ENCODE measurements at places on chromosomes 3 and 15.

GRCh38 chr15:50137893-50138292, 18.9 kb upstream of the ATP8B4 start:
- DNase-seq, result no peak

GRCh38 chr3:131505421-131505820, 2.6 kb upstream of the MRPL3 start:
- no peak for DNase-seq

GRCh38 chr15:42338500-42338899, 20.8 kb upstream of the CAPN3 start:
- no peak for DNase-seq

DNA sequence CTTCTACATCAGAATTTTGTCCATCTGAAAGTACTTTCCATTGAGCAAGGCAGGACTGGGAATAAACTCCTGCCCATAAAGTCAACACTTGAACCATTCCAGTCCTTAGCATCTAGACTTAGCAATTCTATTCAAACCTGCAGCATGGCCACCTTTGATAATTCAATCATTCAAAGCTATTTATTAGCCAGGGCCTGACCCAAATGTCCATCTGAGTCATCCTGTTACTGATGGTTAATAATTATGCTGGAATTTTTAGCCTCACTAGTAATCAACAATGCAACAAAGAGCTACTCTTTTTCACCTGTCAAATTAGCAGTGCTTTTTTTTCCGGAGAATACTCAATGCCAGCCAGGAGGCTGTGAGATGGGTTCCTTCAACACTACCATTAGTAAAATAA, 72.7 kb upstream of the SNRK start:
- DNase-seq, result no peak

GRCh38 chr3:103002425-103003176, 567.8 kb downstream of the ZPLD1 start:
- no peak for DNase-seq

- no peak for DNase-seq
Observed at GRCh38 chr3:185649414-185649813, 63.3 kb downstream of the SENP2 start.

DNA sequence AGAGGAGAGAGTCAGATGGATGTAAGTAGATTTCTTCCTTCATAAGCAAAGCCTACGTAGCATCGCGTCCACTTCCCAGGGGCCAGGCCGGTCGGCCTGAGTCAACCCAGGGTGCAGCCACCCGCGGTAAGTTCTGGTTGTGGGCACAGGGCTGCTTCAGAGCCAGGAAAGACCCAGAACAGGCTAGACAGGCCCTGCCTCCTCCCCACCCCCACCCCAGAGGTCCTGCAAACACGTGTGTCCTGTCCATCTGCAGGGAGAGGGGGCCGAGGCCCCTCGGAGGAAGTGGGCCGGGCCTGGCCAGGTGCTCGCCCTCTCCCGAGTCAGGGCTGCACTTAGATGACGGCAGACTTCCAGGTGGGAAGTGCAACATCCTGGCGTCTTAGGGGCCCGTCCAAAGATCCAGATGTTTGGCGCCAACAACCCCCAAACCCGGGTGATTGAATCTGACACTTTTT, 100.8 kb upstream of the ALDH1A3 start:
- DNase-seq, result no peak

- DNase-seq, result no peak
Observed at GRCh38 chr3:37905987-37906674, 44.5 kb downstream of the CTDSPL start.

DNA sequence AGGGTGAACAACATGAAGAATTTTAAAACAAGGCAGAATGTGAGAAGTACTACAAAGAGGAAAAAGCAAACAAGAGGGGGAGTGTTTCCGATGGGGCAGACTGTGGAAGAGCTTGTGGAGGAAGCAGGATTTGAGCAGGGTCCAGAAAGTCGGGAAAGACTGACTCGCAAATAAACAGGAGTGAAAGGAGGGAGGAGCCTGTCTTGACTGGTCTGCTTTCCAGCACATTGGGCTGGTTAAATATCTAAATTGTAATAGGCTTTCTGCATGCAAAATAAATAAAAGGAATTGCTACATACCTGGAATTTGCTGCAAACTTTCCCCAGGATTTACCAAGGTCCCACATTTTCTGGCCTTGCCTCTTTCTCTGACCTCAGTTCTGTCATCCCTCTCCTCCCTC, 132.1 kb downstream of the RORA start:
- DNase-seq, result no peak

DNA sequence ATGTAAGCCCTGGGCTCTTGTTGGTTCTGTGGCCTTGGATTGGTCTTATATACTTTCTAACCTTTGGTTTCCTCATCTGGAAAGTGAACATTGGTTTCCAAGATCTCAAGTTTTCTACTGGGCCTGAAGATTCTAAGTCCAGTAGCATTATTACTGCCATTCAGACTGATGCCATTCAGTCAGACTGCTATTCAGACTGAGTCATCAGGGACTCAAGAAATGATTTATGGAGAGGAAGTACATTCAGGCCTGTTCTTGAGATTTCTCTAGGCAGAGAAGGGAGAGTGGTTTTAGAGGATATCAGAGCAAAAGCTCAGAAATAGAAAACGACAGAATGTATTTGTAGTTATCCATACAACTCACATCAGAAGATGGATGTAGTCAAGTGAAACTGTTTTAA, 557.2 kb downstream of the NR2F2 start:
- no peak for DNase-seq

DNA sequence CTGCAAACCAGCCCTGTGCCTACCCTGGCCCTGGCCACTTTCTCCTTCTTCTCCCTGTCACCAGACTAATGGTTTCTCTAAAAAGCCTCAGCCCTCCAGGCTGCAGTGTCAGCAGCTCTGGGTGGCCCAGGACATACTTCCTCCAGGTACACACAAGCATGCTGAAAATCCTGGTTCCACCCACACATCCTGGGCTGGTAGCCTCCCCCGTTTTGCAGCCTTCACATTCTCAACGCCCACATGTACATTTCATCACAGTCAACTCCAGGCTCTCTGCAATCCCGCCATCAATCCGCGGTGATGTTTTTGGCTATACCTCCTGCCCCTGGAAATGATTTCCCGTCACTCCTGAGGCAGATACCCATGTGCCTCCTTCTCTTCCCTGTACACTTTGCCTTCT, 59.4 kb downstream of the MAGEF1 start:
- DNase-seq, result no peak

DNA sequence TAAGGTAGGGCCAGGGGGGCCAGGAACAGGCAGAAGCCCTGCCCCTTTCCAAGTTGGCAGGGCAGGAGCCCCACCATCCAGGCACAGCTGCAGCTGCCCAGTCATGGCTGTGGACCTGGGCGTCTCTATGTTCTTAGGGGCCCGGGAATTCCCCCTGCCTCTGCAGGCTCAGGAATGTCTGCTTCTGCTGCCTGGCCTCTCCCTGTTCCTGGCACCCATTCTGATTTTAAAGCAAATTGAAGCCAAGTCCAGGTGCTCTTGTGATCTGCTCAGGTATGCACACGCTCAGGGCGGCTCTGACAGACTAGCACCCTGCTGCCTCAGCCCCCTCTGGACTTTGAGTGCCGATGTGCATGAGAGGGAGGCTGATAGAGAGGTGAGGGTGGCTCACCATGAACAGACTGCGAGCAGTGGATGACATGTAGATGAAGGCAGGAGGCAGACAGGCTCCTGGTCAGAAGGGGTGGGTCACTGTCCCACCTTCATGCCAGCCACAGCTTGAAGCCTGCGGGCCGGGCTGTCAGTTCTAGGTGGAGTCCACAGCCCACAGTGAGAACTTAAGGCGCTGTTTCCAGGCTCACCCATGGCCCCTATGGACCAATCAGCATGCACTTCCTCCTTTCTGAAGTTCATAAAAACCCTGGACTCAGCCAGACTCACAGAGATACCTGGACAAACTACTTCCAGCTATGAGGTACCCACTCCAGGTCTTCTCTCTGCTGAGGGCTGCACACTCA, 747.8 kb upstream of the GBE1 start:
- no peak for DNase-seq

DNA sequence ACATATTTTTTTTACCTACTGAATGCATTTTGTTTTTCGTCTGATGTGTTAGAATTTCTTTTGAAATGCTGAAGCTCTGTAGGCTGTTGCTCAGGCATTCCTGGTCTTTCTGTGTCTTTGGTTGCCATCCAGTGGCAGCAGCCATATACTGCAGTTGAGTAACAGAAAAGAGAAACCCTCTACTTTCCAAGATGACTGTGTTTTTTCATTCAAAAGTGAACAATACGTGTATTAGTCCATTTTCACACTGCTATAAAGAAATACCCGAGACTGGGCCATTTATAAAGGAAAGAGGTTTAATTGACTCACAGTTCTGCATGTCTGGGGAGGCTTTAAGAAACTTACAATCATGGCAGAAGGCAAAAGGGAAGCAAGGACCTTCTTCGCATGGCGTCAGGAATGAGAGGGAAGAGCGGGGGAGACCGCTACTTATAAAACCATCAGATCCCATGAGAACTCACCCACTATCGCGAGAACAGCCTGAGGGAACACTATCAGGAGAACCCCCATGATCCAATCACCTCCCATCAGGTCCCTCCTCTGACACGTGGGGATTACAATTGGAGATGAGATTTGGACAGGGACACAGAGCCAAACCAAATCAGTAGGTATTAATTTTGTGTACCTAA, 4.7 kb upstream of the GOLGA8B start:
- DNase-seq, result no peak

DNA sequence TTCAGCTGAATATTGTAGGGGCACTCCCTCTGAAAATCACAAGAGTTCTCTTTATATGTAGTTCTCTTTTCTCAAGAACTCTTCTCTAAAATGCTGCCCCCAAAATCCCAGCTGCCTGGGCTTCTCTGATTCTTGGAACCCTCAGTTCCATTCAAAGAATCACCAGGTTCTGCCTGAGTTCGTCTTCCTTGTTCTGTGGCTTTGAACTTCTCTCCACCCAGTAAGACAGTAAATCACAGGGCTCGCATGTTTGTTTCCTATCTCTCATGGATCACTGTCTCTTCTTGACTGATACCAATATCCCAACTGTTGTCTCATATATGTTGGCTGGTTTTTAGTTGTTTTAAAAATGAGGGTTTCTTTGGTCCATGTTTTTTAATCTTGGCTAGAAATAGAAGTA, 359.5 kb upstream of the CBLB start:
- no peak for DNase-seq

DNA sequence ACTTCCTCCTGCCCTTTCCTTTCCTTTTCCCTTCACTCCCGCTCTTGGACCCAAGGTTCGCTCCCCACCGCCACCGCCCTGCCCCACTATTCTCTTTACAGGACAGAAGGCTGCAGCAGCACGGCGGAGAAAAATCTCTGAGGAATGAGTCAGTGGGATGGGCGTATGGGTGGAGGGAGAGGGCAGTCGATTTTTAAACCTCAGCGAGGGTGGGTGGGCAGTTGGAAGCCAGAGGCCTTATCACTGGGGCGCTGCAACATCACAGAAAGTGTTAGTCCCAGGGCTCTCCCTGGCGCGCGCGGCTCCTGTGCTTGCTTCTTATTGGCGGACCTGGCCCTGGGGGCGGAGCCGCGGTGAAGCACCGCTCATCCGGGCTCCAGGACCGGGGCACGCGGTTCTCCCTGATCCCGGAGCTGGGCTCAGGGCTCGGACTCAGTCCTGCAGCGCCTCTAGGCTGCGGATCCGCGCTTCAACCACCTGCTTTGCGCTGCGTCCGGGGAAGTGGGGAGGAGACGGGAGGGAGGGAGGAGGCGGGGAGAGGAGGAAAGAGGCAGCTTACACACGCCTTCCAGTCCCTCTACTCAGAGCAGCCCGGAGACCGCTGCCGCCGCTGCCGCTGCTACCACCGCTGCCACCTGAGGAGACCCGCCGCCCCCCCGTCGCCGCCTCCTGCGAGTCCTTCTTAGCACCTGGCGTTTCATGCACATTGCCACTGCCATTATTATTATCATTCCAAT, at the start of gene ALCAM:
TSS of gene ALCAM (plus strand) at position 584 of the 737 bp plus-strand sequence.
- peak; percentile 81 for DNase-seq

GRCh38 chr3:23995219-23995618, 50.1 kb downstream of the NR1D2 start:
- DNase-seq, result no peak

DNA sequence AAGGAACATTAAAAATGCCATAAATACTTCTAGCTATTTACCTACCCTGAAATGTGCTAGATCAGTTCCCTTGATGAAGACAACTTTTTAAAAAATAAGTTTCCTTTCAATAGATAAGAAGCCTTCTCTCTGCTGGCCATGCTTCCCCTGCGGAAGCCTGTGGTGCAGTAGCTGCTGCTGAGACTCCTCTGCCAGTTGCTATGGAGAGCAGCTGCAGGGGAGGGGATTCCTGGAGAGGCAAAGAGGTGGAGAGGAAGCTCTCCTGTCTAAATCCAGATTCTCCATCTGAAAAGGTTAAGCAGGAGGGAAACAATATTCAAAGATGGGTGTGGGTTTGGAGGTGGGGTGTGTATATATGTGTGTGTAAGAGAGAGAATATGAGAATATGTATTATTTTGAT, 69.8 kb upstream of the BFSP2 start:
- no peak for DNase-seq

GRCh38 chr3:126026277-126026751, 57.3 kb downstream of the ROPN1B start:
- DNase-seq, result no peak

DNA sequence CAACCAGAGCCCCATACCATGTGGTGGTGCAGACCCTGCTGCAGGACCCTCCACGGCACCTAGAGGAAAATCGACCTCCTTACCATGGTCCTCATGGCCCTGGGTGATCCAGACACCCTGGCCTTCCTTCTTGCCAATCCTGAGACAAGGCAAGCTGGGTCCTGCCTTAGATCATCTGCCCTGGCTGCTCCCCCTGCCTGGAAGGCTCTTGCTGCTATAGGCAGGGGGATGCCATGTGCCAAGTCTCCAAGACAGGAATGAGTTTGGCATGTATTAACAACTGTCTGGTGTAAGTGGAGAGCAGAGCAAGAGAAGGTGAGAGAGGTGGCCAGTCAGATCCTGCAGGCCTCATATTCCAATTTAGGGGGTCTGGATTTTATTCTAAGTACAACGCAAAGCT, 7.5 kb downstream of the HEG1 start:
- DNase-seq, result no peak

DNA sequence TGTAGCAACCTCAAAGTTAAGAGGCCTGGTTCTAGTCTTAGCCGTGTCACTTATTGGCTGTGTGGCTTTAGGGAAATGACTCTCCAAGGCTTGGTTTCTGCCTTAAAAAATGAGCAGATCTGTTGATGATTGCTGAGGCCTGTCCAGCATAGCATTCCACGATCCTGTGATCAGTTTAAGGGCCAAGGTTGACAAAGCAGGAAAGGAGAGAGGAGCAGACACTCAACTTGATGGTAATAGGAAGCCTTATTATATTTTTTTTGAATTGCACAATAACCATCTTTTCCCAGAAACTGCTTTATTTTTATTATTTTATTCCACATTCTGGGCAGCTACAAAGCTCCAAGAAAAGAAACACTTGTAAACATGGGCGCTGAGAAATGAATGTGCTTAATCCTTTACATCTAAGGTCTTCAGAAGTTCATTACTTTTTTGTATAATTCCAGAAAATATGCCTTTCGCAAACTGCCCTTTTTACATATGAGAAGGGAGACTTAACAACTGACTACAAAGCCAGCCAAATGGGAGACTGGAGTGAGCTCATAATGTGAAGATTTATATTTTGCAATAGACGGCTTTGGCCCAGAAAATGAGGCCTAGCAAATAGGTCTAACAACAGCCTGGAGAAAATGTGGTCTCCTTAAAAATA, 241.0 kb downstream of the ATP8B4 start:
- DNase-seq, result no peak

- DNase-seq, result no peak
Observed at GRCh38 chr3:63654931-63655330, 2.5 kb downstream of the SNTN start.
